Activated CD8-positive, alpha-beta memory T cell treated with anti-CD3 and anti-CD28 coated beads for 1 hour (primary cell): ENCODE measurements at places on chromosomes 1 and 21.
A peak's percentile ranks its signal among the peaks of the same experiment; 100 is the strongest.

DNA sequence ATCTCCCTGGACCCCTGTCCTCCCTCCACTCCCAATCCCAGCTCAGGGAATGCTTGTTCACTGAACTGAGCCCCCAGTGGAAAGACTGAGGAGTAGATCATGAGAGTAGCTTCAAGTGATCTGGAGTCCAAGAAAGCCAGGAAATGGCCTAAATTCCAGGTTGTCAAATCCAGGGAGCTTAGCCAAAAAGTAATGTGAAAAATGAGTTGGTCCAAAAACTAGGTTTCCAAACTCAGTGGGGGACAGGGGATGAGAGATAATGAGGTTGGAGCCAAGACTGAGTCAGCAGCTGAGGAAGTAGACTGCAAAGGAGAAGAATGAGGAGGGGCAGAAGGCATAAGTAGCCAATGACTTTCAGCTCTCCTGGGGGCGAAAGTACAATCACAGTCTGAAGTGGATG, 284.1 kb upstream of the BEND5 start:
- no peak for DNase-seq

- no peak for DNase-seq
These were observed 15.4 kb downstream of the L1TD1 start for GRCh38 chr1:62209931-62210595.

GRCh38 chr1:71565262-71565661, 484.4 kb upstream of the ZRANB2 start:
- no peak for DNase-seq

DNA sequence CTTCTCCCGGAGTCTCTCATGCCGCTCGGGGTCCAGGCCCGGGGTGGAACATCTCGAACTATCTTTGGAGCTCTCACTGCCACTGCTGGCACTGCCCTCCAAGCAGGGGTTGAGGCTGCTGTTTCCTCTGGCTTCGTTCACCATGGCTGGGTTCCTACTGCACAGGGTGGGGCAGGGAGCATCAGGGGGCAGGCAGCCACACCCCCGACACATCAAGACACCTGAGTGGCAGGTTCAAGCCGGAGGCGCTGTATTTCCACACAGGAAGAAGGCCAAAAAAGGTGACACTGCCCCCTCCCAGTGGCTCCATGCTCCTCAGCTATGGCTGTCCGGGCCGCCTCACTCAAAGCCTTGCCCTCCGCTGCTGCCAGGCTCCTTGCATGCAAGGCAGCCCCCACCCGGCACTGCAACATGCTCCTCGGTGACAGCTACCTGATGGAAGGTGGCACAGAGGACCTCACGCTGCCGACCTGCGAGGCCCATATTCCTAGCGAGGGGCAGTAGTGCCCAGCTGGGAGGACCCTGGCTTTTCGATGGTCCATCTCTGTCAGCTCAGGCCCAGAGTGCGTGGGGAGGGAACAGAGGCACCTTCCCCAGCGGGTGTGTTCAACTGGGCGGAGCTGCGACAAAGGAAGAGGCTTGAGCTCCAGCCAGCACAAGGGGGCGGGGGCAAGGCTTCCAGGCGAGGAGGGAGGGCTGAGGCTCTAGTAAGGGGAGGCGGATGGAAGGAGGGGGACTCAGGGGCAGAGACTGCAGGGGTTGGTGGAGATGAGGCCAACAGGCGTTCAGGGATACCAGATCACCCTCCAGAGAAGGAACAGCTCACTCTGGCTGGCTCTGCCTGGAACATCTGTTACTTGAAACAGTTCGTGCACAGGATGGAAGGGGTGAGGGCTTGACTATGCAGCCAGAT, 2.5 kb downstream of the MTHFR start:
- peak; percentile 38 for DNase-seq

DNA sequence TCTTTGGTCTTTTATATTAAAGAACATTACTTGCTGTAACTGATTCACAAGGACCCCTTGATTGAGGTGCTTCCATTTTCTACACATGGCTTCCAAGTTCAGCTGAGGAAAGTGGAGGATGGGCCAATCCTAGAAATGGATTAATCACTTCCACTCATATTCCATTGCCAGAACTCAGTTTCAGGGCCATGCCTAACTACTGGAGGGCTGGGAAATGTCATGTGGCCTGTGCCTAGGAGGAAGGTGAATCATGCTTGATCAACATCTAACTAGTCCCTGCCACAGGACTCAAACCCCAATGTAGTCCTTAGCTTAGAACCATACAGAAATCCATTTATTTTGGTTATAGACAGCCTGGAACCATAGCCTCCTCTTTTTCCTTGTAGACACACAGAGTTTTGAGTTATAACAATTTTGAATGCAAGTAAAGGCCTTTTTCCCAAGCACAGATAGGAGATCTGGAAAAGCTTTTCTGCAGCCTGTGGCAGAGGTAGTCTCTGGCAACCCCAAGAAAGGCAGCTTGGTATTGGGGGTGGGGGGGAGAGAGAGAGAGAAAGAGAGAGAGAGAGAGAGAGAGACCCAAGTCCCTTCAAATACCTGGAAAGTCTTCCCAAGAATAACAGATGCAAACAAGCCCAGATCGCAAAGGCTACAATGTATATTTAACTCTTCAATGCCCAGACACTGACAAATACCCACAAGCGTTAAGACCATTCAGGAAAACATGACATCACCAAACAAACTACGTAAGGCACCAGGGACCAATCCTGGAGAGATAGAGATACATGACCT, 12.5 kb downstream of the MAST2 start:
- no peak for DNase-seq

DNA sequence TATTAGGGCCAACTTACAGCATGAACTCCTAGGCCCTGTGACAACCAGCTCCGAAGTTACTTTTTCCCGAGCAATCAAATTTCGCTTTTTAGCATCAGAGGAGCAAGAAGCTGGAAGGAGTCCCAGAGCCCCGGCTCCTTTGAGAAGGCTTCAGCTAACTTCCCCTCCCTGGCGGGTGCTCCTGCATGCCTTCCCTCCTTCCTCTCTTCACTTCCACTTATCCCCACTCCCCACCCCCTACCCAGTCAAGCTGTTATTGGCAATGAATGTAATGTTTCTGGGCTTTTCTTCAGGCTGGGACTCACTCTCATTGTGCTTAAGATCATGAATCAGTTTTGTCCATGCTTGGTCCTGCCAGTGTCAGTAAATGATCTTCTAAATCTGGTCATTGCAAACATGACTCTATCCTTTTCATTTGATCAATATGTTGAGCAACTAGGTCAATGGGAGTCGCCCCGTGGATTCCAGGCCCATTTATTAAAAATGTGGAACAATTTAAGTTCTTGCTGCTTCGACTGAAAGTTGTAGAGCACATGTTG, 94.5 kb upstream of the TSPAN2 start:
- no peak for DNase-seq
